NCI-H446 treated with DMSO at 0.1 percent for 48 hours (cell line): ENCODE measurements at places on chromosomes 2 and 18.

DNA sequence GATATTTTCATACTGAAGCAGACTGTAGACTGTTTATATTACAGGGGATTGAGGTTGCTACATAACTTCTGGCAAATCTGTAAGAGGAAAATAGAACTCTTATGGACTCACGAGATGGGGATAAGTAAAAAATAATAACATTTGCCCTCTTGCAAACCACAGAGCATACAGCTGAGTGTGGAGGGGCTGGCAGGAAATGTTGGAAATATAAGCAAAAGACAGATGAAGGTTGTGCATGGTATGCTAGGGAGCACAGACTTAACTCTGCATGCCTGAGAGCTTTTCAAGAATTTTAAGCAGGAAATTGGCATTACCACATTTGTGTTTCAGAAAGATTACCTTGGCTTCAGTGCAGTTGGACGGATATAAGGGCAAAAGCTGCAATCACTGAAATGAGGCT, 411.1 kb downstream of the RAD51AP2 start:
- DNase-seq, result peak; percentile 21

GRCh38 chr2:42725657-42726056, 38.3 kb downstream of the OXER1 start:
- DNase-seq, result no peak

- no peak for DNase-seq
These were observed 352.6 kb upstream of the DLGAP1 start for GRCh38 chr18:4807604-4808293.

- DNase-seq, result no peak
These were observed 77.5 kb downstream of the BIN1 start for GRCh38 chr2:127029350-127030051.

- DNase-seq, result no peak
These were observed 1574.2 kb upstream of the PIK3C3 start for GRCh38 chr18:40380686-40381439.
